ENCODE measurements at places on chromosomes 7 and 10.
A peak's percentile ranks its signal among the peaks of the same experiment; 100 is the strongest.

DNA sequence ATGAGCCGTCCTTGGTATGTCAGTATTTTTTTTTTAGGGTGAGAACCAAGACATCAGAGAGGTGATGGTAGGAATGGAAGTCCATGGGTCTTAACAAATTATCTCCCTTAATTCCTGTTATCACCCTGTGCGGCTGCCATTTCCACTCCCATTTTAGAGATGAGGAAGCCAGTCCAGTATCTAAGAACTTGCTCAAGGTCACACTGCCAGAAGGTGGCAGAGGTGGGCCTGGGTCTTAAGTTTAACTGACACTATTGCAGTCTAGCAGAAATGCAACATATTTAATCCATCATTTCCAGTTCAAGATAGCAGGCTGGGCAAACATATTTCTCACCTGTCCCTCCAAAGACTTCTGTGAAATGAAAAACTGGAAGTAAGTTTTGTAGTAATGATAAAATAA, 108.3 kb downstream of the GLI3 start:
- DNase-seq, result no peak

GRCh38 chr7:143519411-143520131, 41.9 kb downstream of the TAS2R41 start:
- DNase-seq, result no peak

DNA sequence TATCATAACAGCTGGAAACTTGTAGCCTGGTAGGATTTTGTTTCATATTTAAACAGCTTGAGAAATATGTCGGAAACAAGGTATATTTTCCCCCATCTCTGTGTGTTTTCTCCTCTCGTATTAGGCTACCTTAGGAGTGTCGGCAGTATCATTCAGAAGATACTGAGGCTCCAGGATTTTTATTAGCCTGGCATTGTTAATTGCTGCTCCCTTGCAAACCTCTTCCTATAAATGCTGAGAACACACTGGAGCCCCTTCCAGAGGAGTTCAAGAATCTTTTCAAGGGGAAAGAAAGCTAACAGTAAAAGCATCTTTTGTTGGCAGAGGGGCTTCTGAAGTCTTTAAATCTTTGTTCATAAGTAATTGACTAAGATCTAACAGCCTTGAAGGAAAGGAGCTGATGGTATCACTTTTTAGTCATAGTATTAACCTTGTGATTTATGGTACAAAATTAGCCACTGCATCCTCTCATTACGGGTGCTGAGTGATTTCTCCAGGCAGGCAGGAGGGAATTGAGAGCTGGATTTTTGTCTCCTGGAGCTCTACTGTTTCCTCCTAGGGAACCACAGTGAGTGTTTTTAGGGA, 998.7 kb downstream of the LRMDA start:
- no peak for DNase-seq

DNA sequence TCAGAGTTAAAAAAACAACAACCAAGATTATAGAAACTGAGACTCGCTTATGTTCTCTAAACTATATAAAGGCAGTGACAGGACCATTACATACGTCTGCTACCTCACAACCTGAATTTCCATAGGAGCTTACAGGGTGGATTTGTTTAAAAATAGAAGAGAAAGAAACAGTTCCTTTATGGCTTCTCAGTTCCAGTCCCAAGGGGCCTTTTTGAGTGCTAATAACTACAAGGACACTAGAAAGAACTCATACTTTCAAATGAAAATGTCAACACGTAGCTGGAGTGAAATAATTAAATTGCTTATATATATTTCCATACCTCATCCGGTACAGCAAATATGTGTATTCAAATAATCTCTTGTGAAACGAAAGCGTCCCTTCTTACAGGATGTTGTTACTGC, 19.7 kb downstream of the TSPAN12 start:
- DNase-seq, result no peak

DNA sequence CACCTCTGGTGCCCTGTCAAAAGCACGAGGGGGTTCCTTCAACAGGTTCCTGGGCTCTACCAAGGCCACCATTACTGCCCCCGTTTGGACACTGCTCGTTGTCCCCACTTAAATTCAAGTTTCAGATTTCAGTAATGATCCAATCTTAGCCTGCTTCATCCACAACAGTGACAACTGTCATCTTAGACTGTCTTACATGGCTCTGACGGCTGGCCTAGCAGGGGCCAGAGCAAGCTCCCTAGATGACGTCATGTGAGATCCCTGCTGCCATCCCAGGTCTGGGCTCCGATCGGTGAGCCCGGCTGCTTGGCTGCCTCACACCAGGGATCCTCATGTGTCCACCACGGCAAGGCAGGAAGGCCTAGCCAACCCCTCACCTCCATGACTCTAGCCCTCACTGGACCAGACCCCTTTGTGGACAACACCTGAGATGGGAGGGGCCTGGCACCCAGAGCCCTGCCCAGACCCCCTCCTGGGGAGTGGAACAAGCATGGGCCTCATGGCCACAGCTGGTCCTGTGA, 82.5 kb downstream of the FAM53B start:
- DNase-seq, result no peak

GRCh38 chr7:117995850-117996650, 122.8 kb upstream of the CTTNBP2 start:
- DNase-seq, result no peak

GRCh38 chr7:30502470-30503251, 2.0 kb downstream of the GGCT start:
- no peak for DNase-seq

DNA sequence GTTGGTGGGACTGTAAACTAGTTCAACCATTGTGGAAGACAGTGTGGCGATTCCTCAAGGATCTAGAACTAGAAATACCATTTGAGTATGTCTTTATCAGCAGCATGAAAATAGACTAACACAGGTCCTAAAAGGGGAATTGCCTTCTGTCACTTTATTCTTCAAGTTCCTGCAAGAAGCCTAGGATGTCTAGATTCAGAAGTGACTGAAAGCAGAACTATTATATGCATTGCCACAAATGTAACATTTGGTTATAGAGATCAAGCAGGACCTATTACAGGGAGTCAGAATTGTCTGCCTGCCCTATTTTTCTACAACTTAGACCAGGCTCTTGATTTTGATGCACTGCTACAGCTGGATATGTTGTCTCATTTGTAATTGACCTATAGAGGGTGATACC, 364.7 kb downstream of the SORCS1 start:
- DNase-seq, result no peak

GRCh38 chr10:37857287-37858211, at the start of gene ZNF248:
Gene ZNF248 (minus strand): TSS chr10:37857610. CDS start chr10:37856310, 1,300 bp downstream.
- DNase-seq, result peak; percentile 89

- no peak for DNase-seq
Measured at GRCh38 chr10:74855027-74855426, 28.6 kb downstream of the KAT6B start.

- no peak for DNase-seq
Measured at GRCh38 chr7:129094501-129094900, 39.6 kb upstream of the TNPO3 start.

DNA sequence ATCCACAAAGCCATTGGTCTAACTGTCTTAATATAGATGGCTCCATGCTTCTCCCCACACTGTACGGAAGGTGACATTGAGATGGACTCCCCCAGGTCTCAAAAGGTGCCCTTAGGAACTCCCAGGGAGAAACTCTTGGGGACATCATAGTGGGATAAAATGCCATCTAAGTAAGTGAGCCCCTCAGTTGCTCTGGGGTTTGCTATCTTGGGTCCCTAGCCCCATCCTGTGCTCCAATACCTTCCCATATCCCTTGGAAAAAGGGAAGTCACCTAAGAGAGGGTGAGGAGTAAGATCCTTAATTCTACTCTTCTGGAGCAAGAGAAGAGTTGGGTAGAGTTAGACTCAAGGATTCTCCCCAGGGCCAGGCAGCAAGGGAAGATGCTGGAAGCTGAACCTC, 7.9 kb downstream of the PRRT4 start:
- DNase-seq, result no peak

DNA sequence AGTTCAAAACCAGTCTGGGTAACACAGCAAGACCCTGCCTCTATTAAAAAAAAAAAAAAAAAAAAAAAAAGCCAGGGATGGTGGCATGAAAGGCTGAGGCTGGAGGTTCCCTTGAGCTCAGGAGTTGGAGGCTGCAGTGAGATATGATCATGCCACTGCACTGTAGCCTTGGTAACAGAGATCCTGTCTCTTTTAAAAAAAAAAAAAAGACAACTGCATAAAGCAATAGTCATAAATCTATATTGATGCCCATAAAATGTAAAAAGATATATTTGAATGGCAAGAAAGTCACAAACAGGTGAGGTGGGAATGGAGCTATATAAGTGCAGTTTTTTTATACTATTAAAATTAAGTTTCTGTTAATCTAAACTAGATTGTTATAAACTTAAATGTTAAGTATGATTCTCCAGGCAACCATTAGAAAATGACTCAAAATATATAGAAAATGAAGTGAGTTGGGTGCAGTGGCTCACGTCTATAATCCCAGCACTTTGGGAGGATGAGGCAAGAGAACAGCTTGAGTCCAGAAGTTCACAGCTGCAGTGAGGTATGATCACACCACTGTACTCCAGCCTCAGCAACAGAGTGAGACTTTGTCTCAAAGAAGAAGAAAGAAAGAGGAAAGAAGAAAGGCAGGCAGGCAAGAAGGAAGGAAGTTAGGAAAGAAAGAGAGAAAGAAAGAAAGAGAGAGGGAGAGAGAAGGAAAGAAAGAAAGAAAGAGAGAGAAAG, 13.4 kb upstream of the HNRNPH3 start:
- DNase-seq, result no peak

DNA sequence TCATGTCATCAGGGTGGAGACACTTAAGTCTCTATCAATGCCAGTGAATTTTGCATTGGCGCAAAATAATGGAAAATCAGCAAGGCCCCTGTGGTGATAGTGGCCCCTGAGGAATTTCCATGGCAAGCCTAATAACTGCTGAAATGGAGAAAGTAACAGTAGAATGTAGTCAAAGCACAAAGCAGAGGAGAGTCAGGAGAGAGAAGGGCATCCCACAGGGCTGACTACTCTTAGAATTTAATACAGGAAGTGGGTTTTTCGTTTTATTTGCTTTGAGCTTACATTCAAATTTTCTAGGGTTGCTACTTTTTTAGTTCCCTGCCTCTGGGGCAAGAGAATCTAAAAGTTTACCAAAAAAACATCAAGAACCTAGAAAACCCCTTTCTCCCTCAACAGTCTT, 39.0 kb downstream of the BZW2 start:
- no peak for DNase-seq

GRCh38 chr10:28783087-28783486, 105.8 kb downstream of the BAMBI start:
- DNase-seq, result no peak

- DNase-seq, result no peak
Measured at GRCh38 chr7:35819310-35819709, 18.5 kb downstream of the SEPTIN7 start.

GRCh38 chr10:3033925-3034324, 33.4 kb upstream of the PFKP start:
- DNase-seq, result no peak

DNA sequence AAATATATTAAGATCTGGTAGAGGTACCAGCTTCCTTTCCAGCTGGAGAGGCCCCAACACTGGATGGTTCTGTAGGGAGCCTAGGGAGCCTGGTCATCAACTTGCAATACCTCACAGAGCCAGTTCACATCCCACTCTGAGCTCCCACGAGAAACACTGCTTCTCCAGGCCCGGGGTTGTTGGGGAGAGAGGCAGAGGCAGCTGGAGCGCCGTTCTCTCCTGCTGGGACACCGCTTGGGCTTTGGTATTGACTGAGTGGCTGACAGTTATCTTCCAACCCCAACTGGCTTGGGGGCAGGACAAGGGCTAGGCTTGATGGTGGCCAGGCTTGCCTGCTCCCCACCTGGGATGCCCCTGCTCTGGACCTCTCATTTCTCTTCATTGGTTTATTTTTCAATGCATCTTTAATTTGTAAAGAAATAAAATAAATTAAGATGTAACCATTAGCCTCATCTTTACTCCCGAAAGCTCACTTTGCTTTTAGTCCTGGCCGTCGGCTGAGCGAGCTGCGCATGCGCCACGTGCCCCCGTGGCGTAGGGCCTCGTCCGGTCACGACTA, 10.0 kb upstream of the CHCHD1 start:
- peak; percentile 70 for DNase-seq

DNA sequence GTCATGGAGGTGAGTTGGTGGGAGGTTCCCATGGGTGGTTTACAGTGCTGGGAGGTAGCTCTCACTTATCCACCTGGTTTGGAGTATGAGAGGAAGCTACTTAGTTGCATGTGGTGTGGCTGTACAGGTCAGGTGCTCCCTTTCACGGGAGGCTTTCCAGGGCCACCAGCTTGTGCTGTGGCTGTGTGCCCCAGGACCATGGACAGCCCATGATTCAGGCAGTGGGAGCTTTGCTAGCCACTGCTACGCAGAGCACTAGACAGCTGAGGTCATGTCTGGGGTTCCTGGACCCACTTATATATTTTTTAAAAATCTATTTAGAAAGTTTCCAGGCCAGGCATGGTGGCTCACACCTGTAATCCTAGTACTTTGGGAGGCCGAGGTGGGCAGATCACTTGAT, 42.5 kb upstream of the KCNMA1 start:
- DNase-seq, result no peak

GRCh38 chr10:108545921-108546320, 1377.4 kb downstream of the XPNPEP1 start:
- no peak for DNase-seq

DNA sequence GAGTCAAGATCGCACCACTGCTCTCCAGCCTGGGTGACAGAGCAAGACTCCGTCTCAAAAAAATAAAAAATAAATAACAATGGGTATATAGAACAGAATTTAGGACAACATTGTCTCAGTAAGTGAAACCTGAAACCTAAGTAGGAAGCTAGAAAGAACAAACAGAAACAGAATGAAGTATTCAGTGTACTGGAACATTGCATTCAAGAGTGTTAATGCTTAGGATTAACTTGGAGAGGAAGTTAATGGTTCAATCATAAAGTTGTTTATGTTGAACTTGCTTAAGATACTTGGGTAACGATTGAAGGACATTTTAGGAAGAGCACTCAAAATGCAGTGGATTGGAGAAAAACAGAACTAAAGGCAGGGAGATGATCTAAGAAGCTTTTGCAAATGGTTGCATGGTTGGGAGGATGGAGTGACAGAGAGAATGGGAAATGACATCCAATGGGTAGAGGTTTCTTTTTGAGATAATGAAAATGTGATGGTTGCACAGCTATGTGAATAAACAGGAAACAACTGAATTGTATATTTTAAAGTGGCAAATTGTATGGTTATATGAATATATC, 233.7 kb downstream of the ADK start:
- DNase-seq, result no peak

- DNase-seq, result no peak
Measured at GRCh38 chr10:122117475-122117874, 128.5 kb downstream of the TACC2 start.

DNA sequence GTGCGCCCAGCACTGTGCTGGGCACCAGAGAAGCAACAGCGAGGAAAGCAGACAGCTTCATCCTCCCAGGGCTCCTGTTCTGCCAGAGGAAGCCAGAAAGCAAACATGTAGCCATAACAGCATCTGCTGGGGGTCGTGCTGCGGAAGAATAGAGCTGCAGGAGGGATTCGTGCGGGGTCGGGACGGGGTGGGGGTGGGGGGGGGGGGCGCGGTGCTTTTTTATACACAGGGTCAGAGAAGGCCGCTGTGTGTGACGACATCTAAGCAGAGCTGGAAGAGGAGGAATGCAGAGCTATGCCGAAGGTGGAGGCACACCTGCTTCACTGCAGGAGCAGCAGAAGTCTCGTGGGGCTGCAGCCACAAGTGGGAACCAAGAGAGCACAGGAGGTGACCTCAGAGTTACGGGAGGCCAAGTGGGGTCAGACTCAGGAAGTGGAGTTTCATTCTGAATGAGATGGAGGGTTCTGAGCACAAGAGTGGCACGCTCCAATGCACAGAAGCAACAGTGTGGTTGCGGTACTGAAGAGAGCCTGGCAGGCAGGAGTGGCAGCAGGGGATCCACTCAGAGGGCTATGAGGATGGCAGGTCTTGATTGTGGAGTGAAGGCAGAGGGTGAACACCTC, 11.1 kb downstream of the PKD1L1 start:
- no peak for DNase-seq

Data from activated CD8-positive, alpha-beta memory T cell treated with anti-CD3 and anti-CD28 coated beads for 1 hour (primary cell).